ENCODE measurements at places on chromosomes 1 and 21.
A peak's percentile ranks its signal among the peaks of the same experiment; 100 is the strongest.

- H3K4me3 ChIP-seq = no peak overlapping the region
- H3K27ac ChIP-seq = no peak overlapping the region
- DNase-seq = no peak
- no peaks in the 10 kb centered on the region for H3K36me3 ChIP-seq
Observed at GRCh38 chr1:184340984-184341383, 45.8 kb upstream of the C1orf21 start.

DNA sequence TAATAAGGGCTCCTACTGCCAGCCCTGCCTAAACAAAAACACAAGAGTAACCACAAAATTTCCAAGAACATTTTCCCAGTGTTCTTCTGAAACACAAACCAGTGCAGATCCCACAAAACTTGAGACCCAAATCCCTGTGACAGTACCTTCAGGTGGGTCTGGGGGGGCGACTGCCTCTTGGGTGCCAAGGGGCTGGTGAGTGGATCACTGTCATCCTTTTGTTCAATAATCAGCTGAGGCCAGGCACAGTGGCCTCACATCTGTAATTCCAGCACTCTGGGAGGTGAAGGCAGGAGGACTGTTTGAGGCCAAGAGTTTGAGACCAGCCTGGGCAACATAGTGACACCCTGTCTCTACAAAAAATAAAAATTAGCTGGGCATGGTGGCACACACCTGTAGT is 87.6 kb downstream of the GLIS1 start:
- H3K36me3 ChIP-seq = no peaks in the 10 kb centered on the region
- no peaks in the 10 kb centered on the region for H3K4me1 ChIP-seq
- DNase-seq = no peak
- H3K27me3 ChIP-seq = peaks cover 10% of the 10 kb centered on the region
- no peak overlapping the region for H3K4me3 ChIP-seq

DNA sequence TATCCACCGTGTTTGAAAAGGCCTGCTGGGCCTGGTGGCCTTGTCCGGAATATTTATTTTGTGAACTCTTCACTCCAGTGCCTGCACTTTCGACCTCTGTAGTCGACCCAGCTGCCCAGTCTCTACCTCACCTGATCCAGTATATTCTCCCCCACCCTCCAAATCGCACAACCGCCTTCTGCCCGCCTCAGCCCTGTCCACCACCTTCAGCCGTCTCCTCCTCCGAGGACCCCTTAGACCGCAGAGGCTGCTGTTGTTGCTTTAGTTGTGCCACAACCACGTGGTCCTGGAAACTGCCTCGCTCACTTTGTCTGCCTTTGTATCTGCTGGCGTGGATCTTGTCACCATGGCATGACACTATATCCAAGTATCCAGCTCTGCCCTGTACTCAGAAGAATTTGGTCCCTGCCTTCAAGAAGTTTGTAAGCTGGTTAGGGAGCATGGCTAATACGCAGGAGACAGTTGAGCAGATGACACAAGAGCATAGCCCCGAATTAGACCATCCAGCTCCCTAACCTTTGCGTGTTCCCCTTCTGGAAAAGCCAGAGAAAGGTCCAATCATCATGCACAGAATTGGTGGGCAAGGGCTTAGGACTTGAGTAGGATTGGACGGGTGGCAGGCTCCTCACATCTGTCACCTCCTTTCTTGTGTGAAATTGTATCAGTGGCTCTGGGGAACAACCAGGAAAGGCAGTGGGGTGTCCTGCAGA is 1.5 kb downstream of the PHGDH start:
- H3K36me3 ChIP-seq = peaks cover 11% of the 10 kb centered on the region
- H3K27me3 ChIP-seq = no peaks in the 10 kb centered on the region
- peak overlapping the region; percentile 73 for H3K4me3 ChIP-seq
- no peak for DNase-seq
- H3K27ac ChIP-seq = peak overlapping the region; percentile 85

GRCh38 chr1:50490640-50491039 is 67.4 kb upstream of the DMRTA2 start:
- no peaks in the 10 kb centered on the region for H3K36me3 ChIP-seq
- no peak for DNase-seq
- no peaks in the 10 kb centered on the region for H3K4me1 ChIP-seq
- H3K27me3 ChIP-seq = no peaks in the 10 kb centered on the region

DNA sequence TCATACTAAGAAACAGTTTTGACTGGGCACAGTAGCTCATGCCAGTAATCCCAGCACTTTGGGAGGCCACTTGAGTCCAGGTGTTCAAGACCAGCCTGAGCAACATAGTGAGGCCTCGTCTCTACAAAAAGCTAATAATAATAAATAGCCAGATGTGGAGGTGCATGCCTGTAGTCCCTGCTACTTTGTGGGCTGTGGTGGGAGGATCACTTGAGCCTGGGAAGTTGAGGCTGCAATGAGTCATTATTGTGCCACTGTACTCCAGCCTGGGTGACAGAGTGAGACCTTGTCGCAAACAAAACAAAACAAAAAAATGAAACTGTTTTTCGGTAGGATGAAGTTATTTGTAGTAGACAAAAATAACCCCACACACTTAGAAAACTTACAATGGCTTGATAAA is 19.0 kb upstream of the OLFM3 start:
- no peaks in the 10 kb centered on the region for H3K27me3 ChIP-seq
- H3K4me1 ChIP-seq = no peaks in the 10 kb centered on the region
- H3K27ac ChIP-seq = no peak overlapping the region

DNA sequence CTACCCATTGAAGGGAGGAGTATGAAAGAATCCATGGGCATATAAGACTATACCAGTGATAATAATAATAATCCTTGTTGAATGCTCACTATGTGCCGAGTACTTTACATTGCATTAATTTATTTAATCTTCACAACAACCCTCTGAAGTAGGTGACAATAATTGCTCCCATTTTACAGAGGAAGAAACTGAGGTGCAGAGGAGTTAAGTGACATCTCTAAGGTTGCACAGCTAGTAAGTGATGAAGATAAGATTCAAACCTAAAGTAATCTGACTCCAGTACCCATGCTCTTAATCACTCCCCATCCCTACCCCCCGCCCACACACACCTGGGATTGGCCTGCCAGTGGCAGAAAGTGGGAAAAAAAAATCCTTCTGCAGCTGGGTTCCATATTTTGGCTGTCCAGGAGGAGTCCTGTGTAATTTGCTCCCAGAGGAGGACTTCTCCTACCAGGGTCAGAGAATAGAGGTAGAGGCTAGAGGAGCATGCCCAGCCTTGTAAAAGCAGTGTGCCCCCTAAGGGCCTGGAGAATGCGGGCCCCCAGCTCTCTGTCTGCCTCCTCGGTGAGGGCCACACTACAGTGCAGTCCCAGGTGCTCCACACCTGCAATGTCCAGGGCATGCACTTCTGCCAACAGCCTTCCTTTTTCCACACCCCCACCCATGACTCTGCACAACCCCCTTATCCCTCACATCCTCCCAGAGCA is 57.8 kb downstream of the TMEM53 start:
- H3K4me1 ChIP-seq = peaks cover 15% of the 10 kb centered on the region
- no peak overlapping the region for H3K4me3 ChIP-seq

- no peaks in the 10 kb centered on the region for H3K27me3 ChIP-seq
- H3K36me3 ChIP-seq = no peaks in the 10 kb centered on the region
- DNase-seq = no peak
- no peak overlapping the region for H3K27ac ChIP-seq
Observed at GRCh38 chr1:230308039-230308438, 118.1 kb downstream of the PGBD5 start.

GRCh38 chr1:82511441-82511840 is 710.7 kb downstream of the ADGRL2 start:
- H3K4me3 ChIP-seq = no peak overlapping the region
- DNase-seq = no peak
- H3K27me3 ChIP-seq = no peaks in the 10 kb centered on the region
- H3K4me1 ChIP-seq = no peaks in the 10 kb centered on the region
- H3K27ac ChIP-seq = no peak overlapping the region

DNA sequence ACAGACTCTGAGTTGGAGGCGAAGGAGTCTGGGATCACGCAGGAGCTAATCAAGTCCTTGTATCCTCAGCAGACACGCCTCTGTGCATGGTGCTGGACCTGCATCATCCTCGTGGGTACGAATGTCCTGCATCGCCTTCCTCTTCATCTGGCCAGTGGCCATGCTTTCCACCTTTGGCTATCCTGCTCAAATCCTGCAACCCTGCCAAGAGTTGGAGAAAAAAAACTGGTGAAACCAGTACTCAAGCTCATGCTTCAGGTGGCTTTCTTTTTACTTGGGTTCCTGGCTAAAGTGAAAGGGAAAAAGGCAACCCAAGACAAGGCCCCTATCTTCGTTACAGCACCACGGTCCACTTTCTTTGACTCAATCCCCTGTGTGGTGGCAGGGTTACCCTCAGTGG is 8.9 kb downstream of the SETSIP start:
- DNase-seq = no peak
- H3K4me3 ChIP-seq = no peak overlapping the region
- H3K27me3 ChIP-seq = peaks cover 4% of the 10 kb centered on the region
- H3K36me3 ChIP-seq = no peaks in the 10 kb centered on the region
- H3K4me1 ChIP-seq = no peaks in the 10 kb centered on the region
- H3K27ac ChIP-seq = no peak overlapping the region

- no peaks in the 10 kb centered on the region for H3K27me3 ChIP-seq
- H3K4me3 ChIP-seq = no peak overlapping the region
- no peak overlapping the region for H3K27ac ChIP-seq
Observed at GRCh38 chr1:185453496-185454192, 136.6 kb upstream of the IVNS1ABP start.

GRCh38 chr1:58710190-58711085 is 10.6 kb upstream of the MYSM1 start:
- no peaks in the 10 kb centered on the region for H3K36me3 ChIP-seq
- no peak for DNase-seq

- no peaks in the 10 kb centered on the region for H3K27me3 ChIP-seq
- H3K27ac ChIP-seq = peak overlapping the region; percentile 48
- H3K4me1 ChIP-seq = peaks cover 28% of the 10 kb centered on the region
- H3K4me3 ChIP-seq = no peak overlapping the region
- H3K36me3 ChIP-seq = no peaks in the 10 kb centered on the region
Observed at GRCh38 chr21:45017039-45017960, 57.1 kb upstream of the ADARB1 start.

DNA sequence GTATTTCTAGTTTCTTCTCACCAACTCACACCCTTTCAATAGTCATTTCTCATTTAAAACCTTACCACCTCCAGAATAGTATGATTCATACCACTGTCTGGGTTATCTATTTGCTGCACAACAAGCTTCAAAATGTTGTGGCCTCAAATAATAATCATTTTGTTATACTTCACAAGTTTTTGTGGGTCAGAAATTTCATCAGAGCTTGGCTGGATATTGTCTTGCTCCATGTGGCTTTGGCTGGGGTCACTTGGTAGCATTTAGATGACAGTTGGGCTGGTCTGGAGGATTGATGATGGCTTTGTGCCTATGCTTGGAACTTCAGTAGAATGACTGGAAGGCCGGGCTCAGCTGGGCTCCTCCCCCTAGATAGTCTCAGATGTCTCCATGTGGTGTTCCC is 66.0 kb downstream of the TGFB2 start:
- H3K27me3 ChIP-seq = no peaks in the 10 kb centered on the region
- H3K4me3 ChIP-seq = no peak overlapping the region
- peaks cover 2% of the 10 kb centered on the region for H3K36me3 ChIP-seq
- H3K4me1 ChIP-seq = peaks cover 21% of the 10 kb centered on the region

- H3K27me3 ChIP-seq = no peaks in the 10 kb centered on the region
- DNase-seq = no peak
- no peak overlapping the region for H3K27ac ChIP-seq
Observed at GRCh38 chr1:10851024-10852013, 54.9 kb upstream of the CASZ1 start.

DNA sequence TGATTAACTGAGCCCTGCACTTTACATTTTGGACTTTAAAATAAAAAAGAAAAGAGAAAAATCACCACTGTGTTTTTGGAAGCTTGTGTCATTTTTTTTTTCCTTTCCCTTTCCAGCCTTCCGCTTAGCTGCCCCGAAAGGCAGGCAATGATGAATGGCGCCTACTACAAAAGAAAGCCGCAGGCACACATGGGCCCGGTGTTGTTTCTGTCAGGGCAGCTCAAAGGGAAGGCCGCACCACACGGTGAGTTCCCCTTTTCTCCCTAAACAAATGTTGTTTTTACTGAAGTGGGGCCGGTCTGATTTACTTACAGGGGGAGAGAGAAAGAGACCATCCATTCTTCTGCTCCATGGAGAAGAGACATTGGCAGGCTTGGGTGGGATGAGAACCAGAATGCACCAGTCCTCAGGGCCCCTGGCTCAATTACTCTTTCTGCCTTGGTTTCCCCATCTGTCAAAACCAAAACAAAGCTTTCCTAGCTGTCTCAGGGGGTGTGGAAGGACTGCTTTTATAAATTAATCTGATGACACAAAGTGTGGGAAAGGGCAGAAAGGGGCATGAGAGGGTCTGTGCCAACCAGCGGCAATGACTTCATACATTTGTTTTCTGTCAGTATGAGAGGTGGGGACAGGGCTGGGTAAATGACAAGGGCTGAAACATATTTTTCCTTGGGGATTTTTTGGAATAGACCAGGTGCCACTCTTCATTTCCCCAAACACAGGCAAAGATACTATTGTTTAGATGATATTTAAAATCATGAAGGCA is 91.4 kb upstream of the PLXNA2 start:
- H3K4me1 ChIP-seq = no peaks in the 10 kb centered on the region
- DNase-seq = no peak
- no peak overlapping the region for H3K27ac ChIP-seq
- H3K27me3 ChIP-seq = peaks cover 14% of the 10 kb centered on the region
- no peak overlapping the region for H3K4me3 ChIP-seq

DNA sequence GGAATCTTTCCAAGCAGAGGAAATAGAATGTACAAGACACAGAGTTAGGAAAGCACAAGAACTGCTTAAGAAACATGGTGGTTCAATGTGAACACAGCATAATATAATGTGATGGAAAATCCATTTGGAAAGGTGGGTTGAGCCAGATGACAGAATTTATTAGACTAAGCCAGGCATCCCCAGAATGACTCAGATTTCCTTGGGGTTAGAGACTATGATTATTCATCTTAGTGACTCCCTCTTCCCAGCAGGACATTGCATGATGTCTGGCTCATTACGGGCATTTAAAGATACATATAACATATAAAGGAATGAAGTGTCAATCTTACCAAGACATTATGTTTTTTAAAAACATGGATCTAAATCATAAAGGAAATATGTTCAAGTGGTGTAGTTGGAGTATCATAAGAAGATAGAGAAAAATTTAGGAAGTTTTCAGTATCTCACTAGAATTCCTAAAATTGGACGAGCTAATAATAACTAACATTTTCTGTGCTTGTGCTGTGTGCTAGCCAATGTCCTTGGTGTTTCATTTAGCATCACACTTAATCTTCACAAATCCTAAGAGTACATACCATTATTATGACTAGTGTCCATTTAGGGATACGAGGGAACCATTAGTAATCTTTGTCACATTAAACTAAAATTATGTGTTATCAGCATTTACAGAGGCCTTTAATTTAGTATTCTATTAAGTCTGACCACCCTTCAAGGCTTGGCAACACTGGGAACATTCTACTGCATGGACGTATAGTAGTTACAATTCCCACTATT is 41.0 kb upstream of the ST6GALNAC5 start:
- no peaks in the 10 kb centered on the region for H3K27me3 ChIP-seq
- no peak for DNase-seq
- no peaks in the 10 kb centered on the region for H3K36me3 ChIP-seq
- H3K27ac ChIP-seq = no peak overlapping the region

All from keratinocyte (primary cell).